ENCODE measurements at places on chromosomes 5 and 9.

GRCh38 chr9:114093761-114094505, 5.2 kb downstream of the KIF12 start:
- DNase-seq, result no peak

GRCh38 chr5:61701877-61702602, 370.0 kb downstream of the ZSWIM6 start:
- no peak for DNase-seq

DNA sequence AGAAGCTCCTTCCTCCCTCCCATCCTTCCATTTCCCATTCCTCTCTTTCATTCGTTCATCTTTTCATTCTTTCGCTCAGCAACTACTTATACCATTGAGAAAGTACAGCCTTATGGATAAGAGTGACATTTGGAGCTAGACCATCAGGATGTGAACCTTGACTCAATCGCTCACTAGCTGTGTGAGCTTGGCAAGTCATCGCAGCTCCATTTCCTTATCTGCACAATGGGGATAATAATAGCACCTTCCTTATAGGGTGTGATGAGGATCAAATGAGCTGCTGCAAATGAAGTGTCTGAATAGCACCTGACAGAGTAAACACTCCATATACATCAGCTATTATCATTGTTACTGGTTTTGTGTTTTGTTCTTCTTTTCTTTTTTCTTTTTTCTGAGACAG, 28.1 kb upstream of the SYNPO start:
- no peak for DNase-seq

- DNase-seq, result no peak
Observed at GRCh38 chr5:14816374-14816998, 55.1 kb downstream of the ANKH start.
